Mammary epithelial cell (primary cell): ENCODE measurements at places on chromosomes 6 and 20. TPM values are rescaled to one million over a fixed set of nuclear protein-coding genes. Genes with fewer than 3 reads are reported as not detected.

- DNase-seq, result peak; percentile 35
These were observed 160.9 kb upstream of the SPTLC3 start for GRCh38 chr20:12847872-12848271.

COL9A1 gene
- polyA plus RNA-seq, result not detected

- peak; percentile 28 for DNase-seq
These were observed 672.6 kb downstream of the MAFB start for GRCh38 chr20:40016392-40016791.

TRIM31 gene
- 0.07 TPM for polyA plus RNA-seq

- DNase-seq, result no peak
These were observed 82.8 kb downstream of the TCP11 start for GRCh38 chr6:35058358-35058675.

DNA sequence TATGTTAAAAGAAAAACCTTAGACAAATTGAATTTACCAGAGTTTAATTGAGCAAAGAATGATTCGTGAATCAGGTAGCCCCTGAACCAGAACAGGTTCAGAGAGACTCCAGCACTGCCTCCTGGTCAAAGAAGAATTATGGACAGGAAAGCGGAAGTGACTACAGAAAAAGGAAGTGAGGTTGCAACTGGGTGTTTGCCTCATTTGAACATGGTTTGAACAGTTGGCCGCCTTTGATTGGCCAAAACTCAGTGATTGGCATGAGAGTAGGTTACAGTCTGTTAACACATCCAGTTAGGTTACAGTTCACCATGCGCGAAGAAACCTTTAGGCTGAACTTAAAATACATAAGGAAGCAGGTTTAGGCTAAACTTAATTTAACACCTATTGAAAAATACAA is 248.8 kb downstream of the TFAP2A start:
- DNase-seq, result no peak

GRCh38 chr20:62685781-62686555 is 22.7 kb upstream of the NTSR1 start:
- DNase-seq, result no peak

LST1 gene
- polyA plus RNA-seq, result not detected

- no peak for DNase-seq
These were observed 21.7 kb downstream of the ZNF133 start for GRCh38 chr20:18310051-18310450.

SLC17A2 gene
- not detected for polyA plus RNA-seq

WRNIP1 gene
- polyA plus RNA-seq, result 58.5 TPM

DNA sequence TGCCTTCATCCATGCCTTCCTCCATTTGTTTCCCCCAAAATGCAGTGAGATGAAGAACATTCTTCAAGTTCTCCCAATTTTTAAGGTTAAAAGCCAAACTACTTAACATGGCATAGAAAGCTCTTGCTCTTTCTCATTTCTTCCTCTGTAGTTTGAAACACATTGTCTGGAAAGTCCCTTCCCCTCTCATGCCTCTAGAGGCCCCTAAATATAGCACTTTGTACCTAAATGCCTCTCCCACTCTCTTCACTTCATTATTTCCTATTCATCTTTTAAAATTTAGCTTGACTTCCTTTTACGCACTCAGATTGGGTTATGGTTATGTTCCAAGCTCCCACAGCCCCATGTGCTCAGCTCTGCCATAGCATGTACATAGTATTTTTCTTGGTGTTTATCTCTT is 389.3 kb downstream of the HDGFL1 start:
- DNase-seq, result no peak

RSPH9 gene
- not detected for polyA plus RNA-seq

GRCh38 chr20:44642203-44643153 is 9.0 kb downstream of the ADA start:
- peak; percentile 82 for DNase-seq

DNA sequence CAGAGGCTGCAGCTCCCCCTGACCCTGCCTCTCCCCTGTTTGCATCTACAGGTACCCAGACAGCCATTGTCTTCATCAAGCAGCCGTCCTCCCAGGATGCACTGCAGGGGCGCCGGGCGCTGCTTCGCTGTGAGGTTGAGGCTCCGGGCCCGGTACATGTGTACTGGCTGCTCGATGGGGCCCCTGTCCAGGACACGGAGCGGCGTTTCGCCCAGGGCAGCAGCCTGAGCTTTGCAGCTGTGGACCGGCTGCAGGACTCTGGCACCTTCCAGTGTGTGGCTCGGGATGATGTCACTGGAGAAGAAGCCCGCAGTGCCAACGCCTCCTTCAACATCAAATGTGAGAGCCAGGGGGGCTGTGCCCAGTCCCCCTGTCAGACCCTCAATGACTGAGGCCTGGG is 42.1 kb upstream of the SRF start:
- no peak for DNase-seq

DNA sequence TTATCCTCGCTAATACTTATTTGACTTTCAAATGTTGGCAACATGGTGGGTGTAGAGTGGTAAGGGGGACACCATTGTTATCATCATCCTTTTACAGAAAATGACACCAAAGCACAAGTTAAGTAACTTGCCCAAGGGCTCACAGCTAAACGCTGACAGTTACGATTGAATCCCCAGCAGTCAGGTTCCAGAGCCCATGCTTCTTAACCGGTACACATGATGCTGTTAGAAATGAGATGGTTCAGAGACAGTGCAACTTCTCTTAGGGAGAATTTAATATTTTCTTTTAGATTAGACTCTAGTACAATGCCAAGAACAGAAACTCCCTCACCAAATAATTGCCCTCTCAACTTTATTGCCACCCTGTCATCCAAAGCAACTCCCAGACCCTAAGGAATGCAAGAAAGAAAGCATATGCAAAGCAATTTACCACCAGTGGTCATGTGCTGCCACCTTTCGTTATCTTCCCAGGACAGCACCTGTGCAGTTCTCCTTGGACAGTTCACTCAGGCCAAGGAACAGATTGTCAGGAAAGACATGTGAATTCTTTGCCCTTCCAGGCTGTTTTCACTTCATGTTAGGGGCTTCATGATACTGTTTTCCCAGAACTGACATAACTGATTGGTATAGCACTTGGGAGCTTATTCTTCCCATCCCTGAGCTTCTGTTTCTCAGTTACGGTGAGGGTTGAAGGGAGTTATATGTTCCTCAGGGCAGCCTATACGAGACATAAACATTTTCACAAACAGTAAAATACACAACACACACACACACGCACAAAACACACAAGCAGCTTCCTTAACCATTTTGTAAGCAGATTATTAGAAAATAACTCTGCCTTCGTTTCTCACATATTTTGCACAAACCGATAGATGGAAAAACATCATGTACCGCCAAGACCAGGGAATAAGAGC is 5.1 kb downstream of the HLA-DMA start:
- peak; percentile 51 for DNase-seq

DNA sequence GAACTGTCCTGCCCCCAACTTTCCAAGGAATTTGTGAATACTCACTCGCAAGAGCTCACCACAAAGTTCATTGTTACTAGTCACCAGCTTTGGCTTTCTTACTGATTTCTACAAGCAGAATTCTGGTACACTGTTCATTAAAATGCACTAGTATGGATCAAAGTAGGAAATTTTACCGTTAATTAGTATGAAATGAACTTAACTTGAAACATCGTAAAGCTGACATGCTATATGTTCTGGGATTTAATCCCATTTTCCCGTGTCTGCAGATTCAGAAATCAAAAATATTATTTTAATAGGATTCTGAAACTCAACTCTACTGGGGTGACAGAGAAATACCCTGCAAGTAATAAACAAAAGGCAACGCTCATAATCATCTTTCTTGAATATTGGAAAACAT is 399.3 kb downstream of the DOK5 start:
- no peak for DNase-seq

DNA sequence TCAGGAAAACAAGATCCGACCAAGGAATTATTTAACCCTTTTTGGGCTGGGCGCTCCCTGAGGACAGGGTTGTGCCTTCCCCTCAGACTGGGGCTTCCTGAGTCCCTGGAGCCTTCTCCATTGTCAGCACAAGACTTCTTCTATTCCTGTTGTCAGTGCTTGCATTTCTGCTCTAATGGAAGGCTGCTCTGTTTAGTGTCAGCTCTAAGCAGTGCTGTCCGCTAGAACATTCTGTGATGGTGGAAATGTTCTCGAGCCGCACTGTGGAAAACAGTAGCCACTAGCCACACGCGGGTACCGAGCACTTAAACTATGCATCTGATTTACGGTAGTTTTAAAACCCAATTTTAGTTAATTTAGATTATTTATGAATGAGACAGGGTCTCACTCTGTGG is 64.0 kb downstream of the VEGFA start:
- DNase-seq, result no peak

GRCh38 chr6:37123957-37124729 is 45.8 kb upstream of the PIM1 start:
- DNase-seq, result no peak

DNA sequence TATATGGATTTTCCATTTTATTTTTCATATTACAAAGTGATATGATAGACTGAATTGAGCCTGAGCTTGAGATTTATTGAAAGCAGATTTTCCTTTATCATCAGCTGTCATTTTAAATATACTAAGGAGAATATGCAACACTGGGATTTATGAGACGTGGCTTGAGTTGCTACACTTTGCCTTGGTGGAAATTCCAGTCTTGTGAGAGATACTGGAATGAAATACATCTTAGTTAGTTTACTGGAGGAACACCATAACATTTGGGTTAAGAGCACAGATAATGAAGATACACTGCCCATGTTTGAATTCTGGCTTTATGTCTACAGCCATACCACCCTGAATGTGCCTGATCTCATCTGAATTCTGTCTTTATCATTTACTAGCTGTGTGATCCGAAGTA is 86.5 kb upstream of the IFNGR1 start:
- DNase-seq, result peak; percentile 8
